ENCODE measurements at places on chromosomes 4 and X.

DNA sequence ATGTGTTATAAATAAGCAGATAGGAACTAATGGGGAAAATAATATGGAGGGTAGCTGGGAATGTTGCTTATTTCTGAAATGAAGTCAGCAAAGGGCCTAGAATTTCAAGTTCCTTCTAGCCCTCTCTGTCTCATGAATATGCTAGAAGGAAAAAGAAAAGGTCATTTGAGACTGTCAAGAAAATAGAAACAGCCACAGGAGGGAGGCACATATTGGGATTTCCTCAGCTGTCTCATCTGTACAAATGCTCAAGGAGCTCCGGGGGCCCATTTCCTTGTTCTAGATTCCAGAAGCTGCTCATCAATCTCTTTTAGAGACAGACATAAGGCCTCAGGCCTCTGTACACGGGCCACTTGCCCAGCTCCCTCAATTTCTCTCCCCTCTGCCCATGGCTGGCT, 127.6 kb upstream of the ETNPPL start:
- DNase-seq, result no peak

- DNase-seq, result no peak
These were observed 105.9 kb upstream of the ZFP42 start for GRCh38 chr4:187889651-187890050.

GRCh38 chr4:169103966-169104412, 93.9 kb upstream of the CBR4 start:
- DNase-seq, result no peak

DNA sequence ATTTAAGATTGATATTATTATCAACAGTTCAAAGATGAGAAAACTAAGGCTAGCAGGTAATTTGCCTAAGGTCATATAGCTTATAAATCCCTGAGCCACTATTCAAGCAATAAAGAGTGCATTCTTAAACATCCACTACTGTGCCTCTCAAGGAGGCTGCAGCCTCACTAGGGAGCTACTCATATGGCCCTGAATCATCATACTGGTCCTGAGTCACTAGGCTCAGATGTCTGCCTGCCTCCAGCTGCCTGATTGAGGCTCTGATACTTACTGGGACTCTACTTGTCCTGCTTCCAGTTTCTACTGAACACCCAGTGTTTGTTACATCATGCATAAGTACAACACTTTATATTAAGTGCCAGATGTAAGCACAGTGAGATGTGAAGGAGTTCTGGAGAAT, 110.7 kb downstream of the AASDH start:
- DNase-seq, result no peak

DNA sequence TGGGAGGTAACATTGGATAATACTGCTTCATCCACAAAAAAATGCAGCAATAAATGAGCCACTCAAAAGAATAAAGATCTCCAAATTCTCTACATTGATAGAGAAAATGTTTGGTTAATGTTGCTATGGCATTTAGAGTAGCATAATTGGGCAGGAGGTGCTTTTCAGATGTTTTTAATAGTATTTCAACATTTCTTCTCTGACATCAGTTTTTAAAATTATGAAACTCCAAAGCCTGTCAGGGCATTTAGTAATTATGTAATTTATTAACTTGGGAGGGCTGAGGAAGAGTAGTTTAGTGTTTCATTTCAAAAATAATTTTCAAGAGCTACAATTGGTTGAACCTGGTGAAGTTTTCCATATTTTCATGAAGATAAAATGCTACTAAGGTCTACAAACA, 211.3 kb upstream of the INTU start:
- no peak for DNase-seq

DNA sequence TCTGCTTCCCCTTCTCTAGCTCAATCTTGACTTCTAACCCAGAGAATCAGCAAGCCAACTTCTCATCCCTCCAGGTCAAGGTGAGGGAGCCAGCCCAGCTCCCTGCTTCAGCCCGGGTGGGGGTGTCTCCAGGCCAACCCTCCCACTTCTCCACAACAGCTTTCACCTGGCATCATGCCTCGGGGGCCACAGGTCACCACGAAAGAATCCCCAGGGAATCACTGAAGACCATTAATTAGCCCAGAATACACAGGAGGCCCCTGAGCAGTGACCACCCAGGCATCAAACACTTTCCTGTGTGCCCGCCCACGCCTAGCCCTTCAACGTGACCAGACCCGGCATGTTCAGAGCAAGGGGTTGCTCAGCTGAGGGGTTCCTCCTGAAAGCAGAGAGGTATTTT, 646.7 kb downstream of the BCOR start:
- no peak for DNase-seq

DNA sequence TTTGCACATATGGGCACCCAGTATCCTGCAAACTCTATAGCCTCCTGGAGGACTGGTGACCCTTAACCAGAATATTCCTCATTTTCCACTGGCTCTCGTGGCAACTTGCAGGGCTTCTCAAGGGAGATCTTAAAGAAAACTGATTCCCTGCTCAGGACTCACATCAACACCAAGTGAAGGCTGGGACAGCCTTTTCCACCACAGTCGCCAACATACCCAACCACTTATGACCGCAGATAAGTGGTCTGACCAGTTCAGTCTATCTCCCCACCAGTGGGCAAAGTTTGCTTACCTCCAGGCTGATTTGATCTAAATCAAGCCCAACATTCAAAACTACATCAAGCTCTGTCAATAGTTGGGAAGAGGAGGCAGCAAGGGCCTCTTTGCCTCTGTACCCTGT, 289.3 kb upstream of the GATB start:
- DNase-seq, result no peak

DNA sequence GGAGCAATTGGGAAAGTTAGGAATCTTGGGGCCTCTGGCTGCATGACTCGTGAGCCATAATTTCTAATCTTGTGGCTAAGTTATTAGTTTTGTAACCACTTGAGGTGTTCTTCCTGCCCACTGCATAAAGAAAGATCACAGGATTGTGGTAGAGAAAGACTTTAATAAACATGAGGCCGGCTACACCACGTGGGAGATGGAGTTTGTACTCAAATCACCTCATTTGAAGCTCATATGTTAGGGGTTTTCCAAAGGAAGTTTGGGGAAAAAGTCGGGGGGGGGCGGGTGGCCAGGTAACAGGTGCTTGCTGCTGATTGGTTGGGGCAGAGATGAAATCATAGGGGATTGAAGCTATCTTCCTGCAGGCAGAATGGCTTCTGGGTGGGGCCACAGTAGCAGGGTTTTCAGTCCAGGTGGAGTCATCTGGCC, 287.8 kb downstream of the ZNF674 start:
- no peak for DNase-seq

GRCh38 chr4:2996415-2996814, 33.0 kb downstream of the GRK4 start:
- DNase-seq, result no peak

DNA sequence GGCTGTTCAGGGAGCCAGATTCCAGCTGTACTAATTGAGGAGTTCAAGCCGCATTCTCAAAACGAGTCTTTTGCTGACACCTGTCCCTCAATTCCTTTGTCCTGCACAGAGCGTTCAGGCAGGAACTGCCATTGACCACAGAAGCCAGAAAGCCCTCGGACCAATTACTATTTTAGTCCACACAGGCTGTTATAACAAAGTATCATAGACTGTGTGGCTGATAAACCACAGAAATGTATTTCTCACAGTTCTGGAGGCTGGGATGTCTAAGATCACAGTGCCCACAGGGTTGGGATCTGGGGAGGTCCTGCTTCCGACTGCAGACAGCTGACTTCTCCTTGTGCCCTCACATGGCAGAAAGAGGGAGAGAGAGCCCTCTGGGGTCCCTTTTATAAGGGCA, 119.8 kb upstream of the ATP6AP2 start:
- DNase-seq, result no peak

DNA sequence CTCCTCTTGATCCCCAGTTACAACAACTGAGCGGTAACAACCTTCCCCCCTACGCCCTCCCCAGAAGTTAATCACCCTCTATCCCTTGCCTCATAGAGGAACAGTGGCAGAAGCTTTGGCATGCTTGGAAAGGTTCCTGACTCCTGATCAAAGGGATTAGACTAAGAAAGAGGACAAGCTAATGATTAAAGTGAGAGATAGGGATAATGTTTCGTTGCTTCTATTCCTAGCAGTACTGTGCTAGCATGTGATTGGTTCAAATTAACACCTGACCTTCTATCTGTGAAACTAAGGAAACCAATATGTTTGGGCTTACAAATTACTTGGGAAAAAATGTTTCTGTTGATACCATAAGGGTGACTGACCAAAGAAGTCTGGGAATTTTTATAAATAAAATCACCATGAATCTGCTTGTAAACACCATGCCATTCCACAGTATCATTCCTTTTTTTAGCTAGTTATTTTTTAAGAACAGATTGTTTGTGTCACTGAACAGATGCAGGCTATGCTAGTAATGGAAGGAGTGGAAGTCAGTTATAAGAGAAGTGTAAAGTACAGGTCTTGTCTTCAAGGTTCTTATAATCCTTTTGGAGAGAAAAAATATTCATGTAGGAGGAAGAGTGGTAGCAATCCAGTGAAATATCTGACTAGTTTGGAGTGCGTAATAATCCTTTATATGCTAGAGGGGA, 11.3 kb upstream of the ATP1B4 start:
- no peak for DNase-seq

GRCh38 chrX:8018934-8019333, 91.7 kb upstream of the PNPLA4 start:
- DNase-seq, result no peak

DNA sequence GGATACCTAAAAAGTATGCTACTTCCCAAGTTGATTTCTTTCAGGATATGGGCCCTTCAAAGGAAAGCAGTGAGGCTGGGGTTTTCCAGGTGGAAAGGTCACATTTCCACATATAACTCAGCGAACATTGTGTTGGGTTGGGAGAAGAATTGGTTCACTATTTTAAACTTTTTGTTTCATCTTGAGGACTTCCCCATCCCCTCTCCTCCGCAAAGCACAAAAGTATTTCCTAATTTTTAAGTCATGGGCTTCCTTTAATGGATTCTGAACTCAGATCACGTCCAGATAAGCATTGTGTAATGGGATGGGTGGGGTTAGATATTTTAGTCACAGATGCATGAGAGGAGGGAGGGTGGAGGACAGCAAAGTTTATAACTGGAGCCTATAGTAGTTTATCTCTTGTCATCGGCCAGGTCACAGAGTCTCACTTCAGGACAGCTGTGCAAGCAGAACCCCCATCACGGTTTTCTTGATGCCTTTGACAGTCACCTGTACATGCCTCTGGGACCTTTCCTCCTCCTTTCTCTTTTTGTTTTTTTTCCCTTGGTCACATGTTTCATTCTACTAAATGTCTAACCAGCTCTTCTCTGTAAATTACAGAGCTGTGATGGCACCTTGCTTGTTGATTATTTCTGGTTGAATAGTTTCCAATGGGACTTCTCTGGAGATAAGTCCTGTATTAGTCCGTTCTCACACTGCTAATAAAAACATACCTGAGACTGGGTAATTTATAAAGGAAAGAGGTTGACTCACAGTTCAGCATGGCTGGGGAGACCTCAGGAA, 115.4 kb downstream of the PTTG2 start:
- no peak for DNase-seq

- DNase-seq, result no peak
These were observed at the start of gene CXCL6 for GRCh38 chr4:73836373-73837279. Gene CXCL6 (plus strand): TSS chr4:73836678. CDS start chr4:73836751, 73 bp downstream.

- DNase-seq, result no peak
These were observed 85.9 kb downstream of the KLF8 start for GRCh38 chrX:56318076-56318475.

DNA sequence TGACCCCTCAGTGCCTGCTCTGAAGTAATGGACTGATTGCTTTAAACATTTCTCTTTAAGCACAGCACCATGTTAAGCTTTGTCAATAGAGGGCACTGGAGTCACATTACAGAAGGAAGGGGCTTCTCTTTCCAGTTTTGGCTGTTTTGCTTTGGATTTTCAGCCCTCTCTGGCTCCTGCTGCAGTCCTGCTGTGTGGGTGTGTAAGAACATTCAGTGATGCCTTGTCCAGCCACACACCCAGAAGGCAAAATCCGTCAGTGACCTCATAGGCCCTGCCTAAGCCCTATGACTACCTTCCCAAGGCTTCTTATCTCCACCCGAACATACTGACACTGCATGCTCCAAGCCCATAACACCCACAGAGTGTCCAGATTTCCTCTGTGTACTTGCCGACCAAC, 215.3 kb upstream of the CTSO start:
- peak; percentile 11 for DNase-seq

DNA sequence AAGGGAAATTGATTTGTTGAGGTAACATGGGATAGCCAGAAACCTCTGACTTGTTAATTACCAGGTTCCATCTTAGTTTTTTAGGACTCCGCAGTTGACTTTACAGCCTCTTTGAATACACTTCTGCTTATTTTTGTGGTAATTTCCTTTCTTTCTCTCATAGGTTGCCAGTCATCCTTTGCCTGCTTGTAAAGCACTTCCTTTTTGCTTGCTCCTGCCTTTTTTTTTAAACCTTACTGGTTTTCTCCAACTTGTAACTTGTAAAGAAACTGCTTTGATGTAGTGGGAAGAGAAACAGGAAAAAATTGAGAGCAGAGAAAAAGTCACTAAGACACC, 2.6 kb downstream of the PGK1 start:
- no peak for DNase-seq

DNA sequence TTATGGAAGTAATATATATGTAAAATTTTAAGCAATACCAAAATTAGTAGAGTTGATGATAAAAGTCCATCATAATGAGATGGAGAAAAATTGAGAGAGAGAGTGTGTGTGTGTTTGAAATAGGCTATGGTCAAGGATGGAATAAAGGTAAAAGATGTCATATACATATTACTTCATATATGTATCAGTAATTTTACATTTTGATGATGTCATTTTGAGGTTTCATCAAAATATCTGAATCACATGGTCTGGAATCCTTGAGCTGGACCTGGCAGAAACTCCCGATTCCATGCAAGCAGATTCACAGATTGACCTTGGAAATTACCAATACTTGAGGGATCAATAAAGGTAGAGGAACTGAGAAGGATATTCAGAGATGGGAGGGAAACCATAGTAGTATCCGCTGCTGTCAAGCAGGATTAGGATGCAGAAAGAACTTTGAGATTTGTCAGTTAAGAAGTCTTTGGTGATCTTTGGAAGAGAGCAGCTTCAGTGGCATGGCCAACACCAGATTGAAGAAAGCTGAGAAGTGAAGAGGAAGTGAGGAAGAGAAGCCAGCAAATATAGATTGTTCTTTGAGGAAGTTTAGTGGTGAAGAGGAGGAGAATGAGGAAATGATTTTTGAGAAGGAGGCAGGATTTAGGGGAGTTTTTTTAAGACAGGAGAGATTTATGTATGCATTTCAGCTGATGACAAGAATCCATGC, 21.5 kb downstream of the DNAAF6 start:
- no peak for DNase-seq

DNA sequence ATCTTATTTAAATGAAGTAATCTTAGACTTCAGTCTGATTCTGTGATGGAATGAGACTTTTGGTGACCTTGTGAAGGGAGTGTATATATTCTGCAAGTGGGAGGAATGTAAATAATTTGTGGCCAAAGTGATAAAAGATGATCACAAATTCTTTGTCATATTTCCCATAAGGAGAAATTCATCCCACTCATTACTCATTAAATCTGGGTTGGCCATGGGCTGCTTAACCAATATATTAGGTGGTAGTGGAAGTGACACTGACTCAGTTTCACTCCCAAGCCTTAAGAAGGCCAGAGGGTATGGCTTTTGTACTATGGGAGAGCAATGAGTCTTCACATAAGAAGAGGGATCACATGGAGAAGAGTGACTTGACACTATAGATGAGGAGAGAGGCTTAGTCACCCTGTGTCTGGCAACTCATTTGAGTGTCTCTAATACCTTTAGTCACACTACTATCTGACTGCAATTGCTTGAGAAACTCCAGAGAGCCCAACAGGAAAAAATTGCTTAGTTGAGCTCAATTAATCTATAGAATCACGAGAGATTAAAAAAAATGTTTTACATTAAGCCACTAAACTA, 408.2 kb upstream of the PITX2 start:
- DNase-seq, result no peak

- no peak for DNase-seq
These were observed 890 bp downstream of the RASSF6 start for GRCh38 chr4:73619346-73619745.

GRCh38 chr4:123288309-123289025, 108.1 kb upstream of the SPRY1 start:
- DNase-seq, result no peak
